ENCODE measurements at places on chromosomes 1 and 21.

- DNase-seq = peak; percentile 71
These were observed at the start of gene HES4 for GRCh38 chr1:999725-1000356. TSS of gene HES4 (minus strand) at chr1:1000097. CDS start at chr1:999973, 124 bp downstream.

GRCh38 chr21:26554365-26554764 lies 18.7 kb downstream of the CYYR1 start:
- DNase-seq = no peak

DNA sequence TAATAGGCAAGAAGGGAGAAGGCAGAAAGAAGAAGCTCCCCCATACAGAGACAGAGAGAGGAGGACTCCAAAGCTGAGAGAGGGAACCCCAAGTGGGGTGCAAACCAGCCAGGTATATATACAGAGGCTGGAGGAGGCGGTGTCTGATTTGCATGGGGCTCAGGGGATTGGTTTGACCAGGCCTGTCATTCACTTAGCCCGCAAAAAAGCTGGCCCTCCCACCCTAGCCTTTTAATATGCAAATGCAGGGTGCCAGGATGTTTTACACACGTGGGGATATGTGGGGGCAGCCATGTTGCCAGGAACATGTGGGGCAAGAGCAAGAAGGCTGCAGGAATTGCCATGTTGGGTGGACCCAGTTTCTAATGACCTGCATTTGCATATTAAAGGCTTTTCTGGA lies 37.0 kb upstream of the TENT5B start:
- DNase-seq = no peak

DNA sequence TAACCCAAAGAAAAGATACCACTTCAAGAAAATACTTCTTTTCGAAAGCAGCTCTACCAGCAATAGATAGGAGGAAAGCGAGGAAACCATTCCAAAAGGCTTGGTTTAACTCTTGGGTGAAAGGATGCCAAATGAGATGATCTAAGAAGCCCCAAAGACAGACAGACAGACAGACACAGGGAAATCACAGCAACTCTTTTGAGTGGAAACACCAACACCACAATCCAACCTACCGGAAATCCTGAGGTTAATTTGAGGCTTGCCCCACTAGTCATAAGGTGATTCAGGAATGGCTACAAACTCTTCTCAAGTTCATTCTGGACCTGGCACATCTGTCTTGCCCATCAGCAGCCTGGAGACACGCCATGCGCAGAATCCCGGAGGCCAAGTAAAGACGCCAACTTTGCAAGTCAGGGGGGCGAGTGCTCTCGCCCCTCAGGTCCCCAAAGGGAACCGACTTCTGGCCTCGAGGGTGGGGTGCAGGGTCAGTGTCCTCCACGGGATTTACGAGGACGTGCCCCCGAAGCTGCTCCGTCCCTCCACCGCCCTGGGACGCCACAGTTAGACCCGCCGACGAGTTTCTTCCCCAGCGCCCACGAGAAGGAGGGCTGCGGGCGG lies 778 bp downstream of the EVI5 start:
- DNase-seq = peak; percentile 87

DNA sequence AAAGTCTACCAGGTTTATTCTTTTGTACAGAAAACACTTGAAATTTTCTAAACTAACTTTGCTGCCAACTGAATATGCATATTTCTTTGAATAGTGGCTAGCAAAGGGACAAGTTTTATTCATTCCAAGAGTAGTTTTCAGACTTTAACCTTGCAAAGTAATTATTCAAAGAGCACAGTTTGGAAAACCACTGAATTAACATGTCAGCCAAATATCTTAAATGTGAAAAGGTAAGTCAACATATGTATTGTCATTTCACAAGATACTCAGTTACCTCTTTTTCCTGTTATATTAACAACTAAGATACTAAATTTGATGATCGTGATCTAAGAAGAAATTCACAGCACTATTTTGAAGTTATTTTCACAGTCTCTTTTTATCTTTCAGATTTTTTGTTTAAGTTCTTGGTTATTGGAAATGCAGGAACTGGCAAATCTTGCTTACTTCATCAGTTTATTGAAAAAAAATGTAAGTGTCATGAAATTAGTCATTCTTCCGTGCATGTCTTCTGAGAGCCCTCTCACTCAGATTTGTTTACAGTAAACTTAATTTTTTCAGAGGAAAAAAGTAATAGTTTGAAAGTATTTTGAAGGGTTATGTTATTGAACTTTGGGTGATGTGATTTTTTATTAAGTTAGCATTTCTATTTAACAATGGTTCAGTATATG lies 15.3 kb downstream of the RAB4A start:
- DNase-seq = peak; percentile 59

- DNase-seq = no peak
These were observed 9.0 kb downstream of the CLIC4 start for GRCh38 chr1:24754229-24754628.

DNA sequence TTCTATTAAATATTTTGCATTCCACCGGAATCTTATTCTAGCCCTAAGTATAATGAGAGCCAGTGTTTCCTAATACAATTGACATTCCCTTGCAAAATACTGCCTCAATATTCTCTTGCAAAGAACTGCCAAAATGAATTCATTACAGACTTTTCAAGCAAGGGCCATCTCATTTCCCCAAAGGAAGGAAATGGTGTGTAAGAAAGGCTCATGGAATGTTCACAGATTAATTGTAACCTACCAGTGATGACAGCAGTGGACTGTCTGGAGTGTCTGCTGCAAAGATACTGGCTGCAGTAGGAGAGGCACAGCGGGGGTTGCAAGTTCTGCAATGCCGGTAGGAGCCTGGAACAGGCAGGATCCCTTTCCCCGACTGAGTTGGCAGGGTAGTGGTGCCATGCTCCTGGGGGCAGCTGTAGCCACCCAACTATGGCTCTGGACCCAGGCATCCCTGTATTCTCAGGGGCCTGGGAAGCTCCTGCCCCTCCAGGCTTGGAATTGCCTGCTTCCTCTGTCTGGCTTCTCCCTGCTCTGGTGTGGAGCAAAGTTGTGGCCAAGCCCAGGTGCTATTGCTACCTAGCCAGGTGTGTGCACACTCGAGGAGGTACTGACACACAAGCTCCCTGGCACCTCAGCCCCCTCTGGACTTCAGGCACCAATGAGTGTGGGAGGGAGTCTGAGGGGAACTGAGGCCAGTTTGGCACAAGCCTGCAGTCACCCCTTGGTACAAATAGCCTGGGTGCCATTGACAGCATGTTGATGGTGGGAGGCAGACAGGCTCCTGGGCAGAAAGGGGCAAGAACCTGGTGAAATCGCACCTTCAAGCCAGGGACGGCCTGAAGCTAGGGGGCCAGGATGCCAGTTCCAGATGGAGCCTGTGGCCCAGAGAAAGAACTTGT lies 1371.0 kb downstream of the KCNT2 start:
- no peak for DNase-seq

GRCh38 chr1:91278754-91279153 lies 125.9 kb downstream of the HFM1 start:
- peak; percentile 36 for DNase-seq

DNA sequence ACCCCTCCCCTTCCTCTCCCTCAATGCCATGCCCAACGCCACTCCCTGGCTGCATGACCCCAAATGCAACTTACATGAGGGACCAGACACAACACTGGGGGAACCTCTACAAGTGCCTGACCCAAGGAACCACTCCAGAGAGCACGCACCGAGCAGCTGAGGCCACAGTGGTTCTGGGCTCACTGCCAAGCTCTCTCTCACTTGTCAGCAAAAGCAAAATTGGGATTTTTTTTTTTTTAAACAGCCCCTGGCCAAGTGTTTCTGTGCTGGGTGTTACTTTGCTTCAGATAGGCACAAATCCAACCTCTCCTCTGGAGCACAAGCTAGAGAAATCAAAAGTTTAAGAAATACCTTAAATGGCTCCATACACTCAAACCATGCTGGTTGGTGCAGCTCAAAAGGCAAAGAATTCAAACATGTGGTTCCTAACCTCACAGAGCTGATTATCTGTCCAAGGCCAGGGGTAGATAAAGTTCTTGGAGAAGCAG lies 363.0 kb downstream of the SETD4 start:
- DNase-seq = peak; percentile 10

DNA sequence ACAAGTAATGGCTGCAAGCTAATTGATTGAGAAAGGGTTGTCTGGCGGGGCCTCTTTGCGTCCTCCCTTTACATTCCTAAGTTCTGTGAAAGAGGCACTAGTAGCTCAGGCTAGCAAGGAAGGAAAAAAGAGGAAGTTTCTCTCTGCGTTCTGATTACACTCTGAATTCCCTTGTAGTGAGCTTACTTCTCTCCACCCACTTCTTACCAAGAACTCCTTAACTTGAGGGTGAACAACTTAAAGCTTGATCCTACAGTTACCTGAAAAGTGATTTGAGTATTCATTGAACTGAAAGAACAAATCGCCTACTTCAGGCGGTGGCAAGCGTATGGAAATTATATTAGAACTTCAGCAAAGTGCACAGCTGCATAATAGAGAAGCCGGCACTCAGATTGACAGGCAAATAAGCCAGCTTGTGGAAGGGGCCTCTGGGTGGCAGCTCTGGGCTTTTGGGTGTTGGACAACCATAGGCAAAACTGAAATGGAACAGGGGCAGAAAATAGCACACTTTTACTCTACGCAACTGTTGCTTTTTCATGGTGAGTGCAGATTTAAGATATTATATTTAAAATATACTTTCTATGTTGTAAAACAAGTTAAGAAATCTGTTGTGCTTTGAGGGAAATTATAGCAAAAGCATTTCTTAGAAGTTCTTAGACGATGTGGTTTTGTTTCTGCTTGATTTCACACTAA lies 464.5 kb downstream of the USP25 start:
- peak; percentile 88 for DNase-seq

DNA sequence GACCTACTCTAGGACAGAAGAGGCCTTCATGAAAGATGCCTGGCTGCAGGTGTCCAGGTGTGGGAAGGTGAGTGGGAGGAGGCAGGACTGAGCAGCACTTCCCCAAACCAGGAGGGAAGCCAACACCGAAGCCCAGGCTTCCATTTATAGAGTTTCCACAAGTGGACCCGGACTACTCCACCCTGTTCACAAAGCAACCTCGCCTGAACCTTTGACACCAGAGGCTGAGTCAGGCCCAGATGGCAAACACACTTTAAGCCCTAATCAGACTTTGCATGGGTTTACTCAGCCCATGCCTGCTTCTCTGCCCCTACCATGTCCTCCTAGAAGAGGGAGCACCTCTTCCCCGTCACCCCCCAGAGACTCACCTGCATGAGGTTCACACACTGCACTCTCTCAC lies 14.0 kb downstream of the PRR9 start:
- peak; percentile 13 for DNase-seq

DNA sequence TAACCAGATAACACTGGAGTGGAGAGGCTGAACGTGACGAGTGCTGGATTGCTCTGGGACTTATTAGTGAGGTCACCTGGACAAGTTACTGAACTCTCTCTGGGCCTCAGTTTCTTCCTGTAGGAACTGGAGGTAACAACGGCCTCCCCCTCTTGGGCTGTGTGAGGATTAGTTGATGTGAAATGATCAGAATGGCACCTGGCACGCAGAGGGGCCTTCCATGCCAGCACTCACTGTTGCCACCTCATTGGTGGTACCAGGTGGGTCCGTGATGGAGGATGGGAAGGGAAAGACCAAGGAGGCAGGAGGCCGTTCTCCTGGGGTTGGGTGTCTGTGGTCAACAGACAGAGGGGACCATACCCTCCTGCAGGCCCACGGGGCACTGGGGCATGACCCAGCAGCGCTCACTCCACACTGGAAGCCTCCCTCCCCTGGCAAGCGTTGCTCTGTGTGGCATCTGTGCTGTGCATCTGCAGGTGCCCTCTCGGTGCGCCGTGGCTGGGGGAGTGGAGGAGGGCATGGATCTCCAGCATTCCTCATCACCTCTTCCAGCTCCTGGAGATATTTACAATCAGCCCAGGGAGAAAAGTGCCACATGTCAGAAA lies 349.5 kb upstream of the VAMP3 start:
- no peak for DNase-seq

GRCh38 chr1:111505641-111506119 lies 2.2 kb upstream of the ADORA3 start:
- no peak for DNase-seq

GRCh38 chr21:35520302-35520701 lies 471.2 kb upstream of the RUNX1 start:
- DNase-seq = no peak

DNA sequence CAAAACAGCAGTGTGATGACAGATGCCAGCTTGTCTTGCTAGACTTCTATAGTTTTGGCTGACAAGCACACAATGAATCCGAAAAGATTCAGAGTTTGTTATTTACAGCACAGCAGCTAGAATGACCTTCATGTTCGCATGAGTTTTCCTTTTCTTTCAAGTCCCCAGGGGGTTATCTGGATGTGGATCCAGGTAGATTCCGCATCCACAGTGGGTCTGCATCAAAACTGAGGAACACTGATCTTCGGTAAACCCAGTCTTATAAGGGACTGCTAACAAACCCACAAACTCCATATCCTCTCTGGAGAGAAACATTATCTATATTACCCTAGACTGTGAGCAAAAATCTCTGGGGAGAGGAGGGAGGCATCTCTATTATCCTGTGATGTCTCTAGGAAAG lies 69.0 kb upstream of the DEPDC1 start:
- no peak for DNase-seq

GRCh38 chr1:78223417-78224215 lies 177.8 kb downstream of the GIPC2 start:
- DNase-seq = peak; percentile 49

DNA sequence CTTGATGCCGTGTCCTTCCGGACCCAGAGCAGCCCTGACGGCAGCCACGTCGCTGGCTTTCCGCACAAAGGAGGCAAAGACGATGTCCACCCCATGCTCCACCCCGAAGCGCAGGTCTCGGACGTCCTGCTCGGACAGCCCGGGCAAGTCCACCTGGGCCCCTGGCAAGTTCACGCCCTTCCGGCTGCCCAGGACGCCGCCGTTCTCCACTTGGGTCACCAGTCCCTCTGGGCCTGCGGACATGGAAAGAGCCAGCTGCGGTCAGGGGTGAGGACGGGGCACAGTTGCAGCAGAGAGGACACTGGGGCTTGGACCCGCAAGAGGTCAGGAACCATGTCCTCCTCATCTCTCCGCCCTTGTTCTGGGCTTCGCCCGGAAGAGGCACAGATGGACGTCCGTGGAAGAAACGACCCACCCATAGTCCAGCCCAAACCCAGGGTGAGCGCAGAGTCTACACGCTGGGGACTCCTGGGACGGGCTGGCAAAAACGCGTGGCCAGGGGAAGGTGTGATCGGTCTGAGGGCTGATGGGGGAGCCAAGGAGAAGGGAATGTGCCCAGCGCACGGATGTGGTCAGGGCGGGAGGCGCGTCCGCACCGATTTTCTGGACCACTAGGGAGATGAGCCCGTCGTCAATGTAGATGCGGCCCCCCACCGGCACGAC lies 6.6 kb downstream of the PKLR start:
- no peak for DNase-seq

- DNase-seq = no peak
These were observed 29.6 kb downstream of the CLIC6 start for GRCh38 chr21:34698270-34699015.

DNA sequence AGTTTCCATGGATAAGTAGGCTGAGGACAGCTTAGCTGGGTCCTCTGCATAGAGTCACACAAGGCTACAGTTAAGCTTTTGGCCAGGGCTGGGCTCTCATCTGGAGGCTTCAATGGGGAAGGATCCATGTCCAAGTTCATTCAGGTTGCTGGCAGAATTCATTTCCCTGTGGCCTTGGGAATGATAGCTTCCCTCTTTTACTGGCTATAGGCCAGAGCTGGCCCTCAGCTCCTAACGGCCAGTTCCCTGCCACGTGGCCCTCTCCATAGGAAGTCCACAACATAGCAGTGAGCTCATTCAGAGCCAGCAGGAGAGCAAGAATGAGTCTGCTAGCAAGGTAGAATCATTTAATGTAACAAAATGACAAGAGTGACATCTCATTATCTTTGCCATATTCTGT lies 15.1 kb upstream of the PODN start:
- DNase-seq = no peak

- DNase-seq = no peak
These were observed 32.5 kb upstream of the KCNA3 start for GRCh38 chr1:110707232-110707631.

GRCh38 chr21:38120984-38121855 lies 135.6 kb upstream of the KCNJ15 start:
- DNase-seq = no peak
